NCI-H774 (cell line): ENCODE measurements at places on chromosomes 13 and 19.

GRCh38 chr19:4712771-4713170 lies 10.9 kb downstream of the DPP9 start:
- no peak for DNase-seq

DNA sequence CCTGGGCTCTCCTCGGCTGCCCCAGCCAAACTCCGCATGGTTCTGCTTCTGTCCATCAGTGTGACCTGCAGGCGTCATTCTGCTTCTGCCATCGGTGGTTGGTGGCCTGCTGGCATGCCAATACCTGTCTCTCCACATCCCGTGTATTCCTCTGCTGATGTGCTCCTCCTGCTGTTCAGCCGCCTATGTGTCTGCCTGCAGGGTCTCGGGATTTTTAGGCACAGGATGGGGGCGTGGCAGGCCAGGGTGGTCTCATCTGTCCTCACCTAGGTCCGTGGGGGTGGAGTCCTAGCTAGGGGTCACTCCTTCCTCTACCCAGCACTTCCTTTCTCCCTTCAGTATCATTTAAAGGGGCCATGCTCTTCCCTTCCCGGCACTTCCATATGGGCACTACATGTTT lies 33.0 kb upstream of the SGCG start:
- no peak for DNase-seq

DNA sequence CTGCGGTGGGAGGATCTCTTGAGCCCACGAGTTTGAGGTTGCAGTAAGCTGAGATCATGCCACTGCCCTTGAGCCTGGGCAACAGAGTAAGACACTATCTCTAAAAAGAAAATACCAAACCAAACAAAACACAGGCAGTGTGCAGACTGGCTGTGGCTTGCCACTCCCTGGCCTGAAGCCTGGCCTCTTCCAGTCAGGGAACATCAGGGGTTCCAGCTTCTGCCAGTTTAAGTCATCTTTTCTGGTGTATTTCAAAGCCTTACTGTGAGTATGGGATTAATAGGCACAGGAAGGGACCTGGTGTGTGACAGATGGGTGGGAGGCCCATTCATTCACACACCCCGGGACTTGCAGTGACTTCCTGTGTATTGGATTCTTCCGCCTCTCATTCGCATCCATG lies 27.0 kb upstream of the F2RL3 start:
- no peak for DNase-seq

DNA sequence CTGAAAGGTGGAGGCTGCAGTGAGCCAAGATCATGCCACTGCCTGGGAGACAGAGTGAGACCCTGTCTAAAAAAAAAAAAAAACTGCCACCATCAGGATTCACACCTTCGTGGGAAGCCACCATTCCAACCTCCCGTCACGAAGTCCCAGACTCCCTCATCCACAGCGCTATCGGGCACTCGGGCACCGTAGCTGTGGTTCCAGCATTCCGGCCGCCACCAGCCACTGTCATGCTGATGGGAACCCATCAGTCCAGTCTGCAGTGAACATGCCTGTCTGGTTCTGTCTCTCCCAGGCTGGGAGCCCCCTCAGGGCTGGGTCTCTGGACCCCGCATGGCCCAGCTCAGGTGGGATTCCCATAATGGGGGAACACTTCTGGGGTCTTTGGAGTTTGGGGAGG lies 27.5 kb downstream of the TINCR start:
- no peak for DNase-seq

DNA sequence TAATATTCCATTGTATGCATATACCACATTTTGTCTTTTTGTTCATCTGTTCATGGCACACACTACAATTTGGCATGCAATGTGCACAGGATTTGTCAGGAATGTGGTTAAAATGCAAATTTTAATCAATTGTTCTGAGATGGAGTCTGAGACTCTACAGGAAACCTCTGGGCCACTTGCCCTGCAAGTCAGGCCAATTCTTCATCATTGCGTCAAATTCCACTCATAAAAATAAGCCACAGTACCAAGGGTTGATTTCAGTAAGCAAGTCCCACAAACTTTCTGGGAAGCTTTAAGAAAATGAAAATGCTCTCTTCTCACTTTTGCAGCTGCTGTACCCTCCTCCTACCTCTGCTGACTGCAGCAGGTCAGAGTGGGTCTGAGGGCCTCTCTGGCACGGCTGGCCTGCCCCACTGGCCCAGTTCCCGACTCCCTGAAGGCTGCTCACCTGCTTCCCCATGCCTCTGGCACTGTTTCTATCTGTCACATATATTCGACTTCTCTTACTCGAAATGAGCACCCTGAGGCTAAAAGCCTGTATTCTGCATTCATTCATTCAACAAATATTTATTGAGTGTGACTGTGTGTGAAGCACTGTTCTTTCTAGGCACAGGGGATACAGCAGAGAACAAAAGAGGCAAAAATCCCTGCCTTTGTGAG lies 83.8 kb upstream of the WASF3 start:
- peak; percentile 60 for DNase-seq

- DNase-seq, result peak; percentile 3
Measured at GRCh38 chr13:31209172-31209840, 9.5 kb downstream of the B3GLCT start.

- no peak for DNase-seq
Measured at GRCh38 chr19:14187561-14187960, 18.4 kb downstream of the ADGRL1 start.

GRCh38 chr13:43569658-43570057 lies 217.1 kb downstream of the ENOX1 start:
- DNase-seq, result no peak

- no peak for DNase-seq
Measured at GRCh38 chr13:44508562-44509077, 67.5 kb downstream of the TSC22D1 start.

GRCh38 chr13:73610799-73611592 lies 523.2 kb downstream of the KLF12 start:
- DNase-seq, result no peak

- no peak for DNase-seq
Measured at GRCh38 chr13:50713523-50714248, 129.8 kb downstream of the DLEU7 start.

DNA sequence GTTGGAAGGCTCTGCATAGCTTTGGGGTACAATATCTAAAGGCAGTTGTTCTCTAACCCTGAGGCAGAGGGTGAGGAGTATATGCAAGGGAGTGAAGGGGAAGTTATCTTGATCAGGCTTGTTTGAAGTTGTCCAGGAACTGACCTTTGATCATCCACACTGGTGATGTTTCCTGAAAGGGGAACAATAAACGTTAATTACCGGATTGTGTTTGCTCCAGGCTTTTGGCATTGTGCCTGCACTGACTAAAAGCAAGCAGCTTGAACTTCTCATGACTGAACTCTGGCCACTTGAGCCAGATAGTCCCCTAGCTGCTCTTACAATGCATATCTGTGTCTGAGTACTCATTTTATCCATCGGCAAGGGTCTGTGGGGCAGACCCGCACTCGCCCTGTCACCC lies 27.0 kb upstream of the ZNF726 start:
- DNase-seq, result no peak

GRCh38 chr19:3132971-3133792 lies 2.7 kb upstream of the GNA15 start:
- peak; percentile 74 for DNase-seq

- DNase-seq, result no peak
Measured at GRCh38 chr19:11576227-11576626, 1.2 kb downstream of the ACP5 start.

GRCh38 chr19:41302624-41303351 lies 7.2 kb upstream of the CCDC97 start:
- DNase-seq, result no peak

- no peak for DNase-seq
Measured at GRCh38 chr13:62194371-62194770, 778.7 kb upstream of the PCDH20 start.

DNA sequence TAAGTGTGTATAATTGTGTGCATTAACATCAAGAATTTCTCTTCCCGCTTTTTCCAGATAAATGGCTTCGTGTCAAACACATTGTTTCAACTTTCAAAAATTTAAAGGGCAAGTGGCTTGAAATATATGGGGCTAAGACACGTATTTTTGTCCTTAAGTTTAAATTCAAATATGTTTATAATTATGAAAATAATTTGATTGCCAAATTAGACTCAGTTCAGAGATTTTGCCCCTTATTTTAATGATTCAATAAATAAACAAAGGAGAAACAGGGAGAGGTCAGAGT lies 1159.2 kb upstream of the MIR17HG start:
- DNase-seq, result no peak
